ENCODE measurements at places on chromosomes 12 and 14.

DNA sequence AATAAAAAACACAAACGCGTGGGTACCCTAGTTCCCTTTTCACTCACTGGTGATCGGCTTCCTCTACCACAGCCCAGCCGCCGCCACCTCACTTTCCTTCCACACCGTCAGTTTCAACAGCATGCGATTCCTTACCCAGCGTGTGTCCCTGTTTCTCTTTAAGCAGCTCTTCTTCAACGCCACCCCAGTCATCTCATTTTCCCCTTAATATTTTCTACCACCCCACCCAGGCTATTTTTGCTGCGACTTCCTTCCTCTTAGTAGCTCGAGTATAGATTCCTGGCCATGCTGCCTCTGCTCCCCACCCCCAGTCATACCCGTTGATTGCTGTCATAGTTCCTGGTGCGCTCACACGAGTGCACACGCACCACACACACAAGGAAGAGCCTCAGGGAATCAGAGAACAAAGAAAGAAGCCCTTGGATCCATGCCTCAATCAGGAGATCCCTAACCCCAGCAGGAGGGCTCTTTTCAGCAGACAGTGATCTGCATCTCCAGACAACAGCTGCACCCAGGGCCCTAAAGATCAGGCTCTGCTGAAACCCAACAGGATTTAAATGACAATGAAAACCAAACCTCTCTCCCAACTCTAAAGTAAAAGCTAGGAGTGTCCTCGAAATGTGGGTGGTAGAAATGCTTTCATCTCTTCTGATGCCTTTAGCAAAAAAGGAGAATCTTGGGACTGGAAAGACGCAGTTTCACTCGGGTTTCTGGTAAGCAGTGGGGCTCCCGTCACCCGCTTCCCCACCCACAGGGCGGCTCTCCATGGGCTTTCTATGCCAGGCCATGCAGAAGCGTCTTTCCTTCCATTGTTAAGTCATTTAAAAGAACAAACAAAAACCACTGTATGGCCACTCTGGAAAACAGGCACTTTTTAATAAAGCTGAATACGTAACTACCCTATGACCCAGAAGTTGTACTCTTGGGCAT lies 23.8 kb downstream of the VPS37B start:
- no peak for DNase-seq

- DNase-seq, result no peak
Observed at GRCh38 chr12:2578211-2578610, 216.6 kb upstream of the FKBP4 start.

DNA sequence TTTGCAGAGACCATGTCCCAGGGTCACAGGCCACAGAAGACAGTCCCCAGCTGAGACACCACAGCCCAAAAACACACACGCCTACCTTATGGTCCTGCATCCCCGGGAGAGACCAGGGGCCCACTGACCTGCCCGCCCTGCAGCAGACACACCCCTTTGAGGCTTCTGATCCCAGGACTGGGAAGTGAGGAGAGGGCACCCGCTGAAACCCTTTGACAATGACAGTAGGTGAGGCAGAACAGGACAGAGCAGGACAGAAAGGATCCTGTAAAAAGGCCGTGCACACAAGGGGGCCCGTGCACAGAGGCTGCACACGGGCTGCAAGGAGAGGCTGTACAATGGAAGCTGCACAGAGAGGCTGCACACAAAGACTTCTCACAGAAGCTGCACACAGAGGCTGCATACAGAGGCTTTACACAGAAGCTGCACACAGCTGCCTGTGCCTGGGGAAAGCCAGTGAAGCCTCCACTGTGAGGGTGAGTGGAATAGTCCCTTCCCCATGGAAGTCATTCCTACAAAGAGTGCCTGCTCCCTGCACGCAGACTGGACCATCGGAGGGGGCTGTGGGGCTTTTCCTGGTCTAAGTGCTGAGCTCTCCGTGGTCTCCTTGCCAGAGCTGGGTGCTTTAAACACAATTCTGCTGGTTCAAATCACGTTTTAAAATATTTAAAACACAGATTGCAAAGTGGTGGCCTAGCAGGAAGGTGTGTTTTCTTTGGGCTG lies 16.6 kb upstream of the SFSWAP start:
- DNase-seq, result no peak

DNA sequence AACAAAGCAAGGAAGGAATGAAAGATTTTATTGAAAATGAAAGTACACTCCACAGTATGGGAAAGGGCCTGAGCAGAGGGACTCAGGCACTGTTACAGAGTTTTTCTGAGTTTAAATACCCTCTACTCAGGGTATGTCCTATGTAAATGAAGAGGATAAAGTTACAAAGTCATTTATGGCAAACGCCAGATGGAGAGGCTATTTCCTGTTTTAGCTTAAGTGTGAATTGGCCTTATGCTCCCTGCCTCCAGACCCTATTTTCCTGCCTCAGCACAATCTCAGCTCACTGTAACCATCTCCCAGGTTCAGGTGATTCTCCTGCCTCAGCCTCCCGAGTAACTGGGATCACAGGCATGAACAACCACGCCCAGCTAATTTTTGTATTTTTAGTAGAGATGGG lies 6.8 kb upstream of the PHC1 start:
- no peak for DNase-seq

- no peak for DNase-seq
Observed at GRCh38 chr12:88725592-88726143, 145.4 kb upstream of the KITLG start.

GRCh38 chr12:132576701-132577100 lies 33.7 kb downstream of the LRCOL1 start:
- no peak for DNase-seq

DNA sequence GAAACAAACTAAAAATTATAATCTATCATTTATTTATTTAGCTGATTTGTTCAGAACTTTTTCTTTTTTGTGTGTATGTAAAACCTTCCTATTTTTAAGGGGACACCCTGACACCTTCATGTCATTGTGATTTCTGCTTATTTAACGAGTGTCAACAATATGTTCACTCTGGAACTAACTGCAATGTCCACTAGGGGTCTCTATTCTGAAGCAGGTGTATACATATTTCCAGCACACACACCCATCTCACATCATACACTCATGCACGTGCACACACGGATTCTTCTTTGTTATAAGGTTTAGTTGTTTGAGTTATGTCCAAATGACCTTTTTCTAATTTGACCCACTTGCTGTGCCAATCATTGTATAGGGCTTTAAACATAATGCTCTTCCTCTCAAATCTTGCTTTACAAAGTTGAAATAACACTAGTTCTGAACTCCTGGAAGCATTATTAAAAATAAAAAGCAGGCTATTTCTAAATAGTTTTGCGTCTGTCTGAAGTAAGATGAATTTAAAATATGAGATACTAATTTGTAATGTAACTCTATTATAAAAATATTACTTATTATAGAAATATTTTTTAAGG lies 15.5 kb downstream of the E2F7 start:
- peak; percentile 69 for DNase-seq

DNA sequence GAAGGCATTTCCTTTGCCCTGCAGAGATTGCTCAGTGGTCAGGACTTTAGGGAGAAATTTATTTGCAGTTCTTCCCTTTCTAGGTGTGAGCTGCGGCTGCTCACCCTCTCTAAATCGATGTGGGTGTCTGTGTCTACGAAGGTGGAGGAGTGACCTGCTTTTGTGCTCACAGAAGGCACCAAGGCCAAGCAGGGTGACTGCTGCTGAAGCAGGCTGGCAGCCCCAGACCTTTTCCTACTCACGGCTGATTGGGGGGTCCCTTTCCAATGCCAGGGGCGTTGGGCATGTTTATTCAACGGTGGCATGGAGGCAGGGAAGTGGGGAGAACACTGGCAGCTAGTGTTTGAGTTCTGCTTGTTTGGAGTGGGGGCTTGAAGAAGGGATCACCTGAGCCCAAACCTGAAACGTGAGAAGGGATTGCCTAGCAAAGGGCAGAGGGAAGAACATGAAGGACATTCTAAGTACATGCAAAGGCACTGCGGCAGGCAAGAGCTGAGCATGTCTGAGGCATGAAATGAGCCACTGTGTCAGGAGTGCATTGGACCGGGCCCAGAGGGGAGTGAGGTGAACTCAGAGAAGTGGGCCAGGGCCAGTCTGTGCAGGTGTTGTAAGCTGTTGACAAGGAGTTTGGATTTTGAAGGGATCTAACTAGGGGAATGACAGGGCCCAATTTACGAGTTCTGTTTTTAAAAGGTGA lies 56.3 kb downstream of the CACNA1C start:
- no peak for DNase-seq

GRCh38 chr14:83294941-83295340 lies 1761.3 kb upstream of the SEL1L start:
- no peak for DNase-seq

DNA sequence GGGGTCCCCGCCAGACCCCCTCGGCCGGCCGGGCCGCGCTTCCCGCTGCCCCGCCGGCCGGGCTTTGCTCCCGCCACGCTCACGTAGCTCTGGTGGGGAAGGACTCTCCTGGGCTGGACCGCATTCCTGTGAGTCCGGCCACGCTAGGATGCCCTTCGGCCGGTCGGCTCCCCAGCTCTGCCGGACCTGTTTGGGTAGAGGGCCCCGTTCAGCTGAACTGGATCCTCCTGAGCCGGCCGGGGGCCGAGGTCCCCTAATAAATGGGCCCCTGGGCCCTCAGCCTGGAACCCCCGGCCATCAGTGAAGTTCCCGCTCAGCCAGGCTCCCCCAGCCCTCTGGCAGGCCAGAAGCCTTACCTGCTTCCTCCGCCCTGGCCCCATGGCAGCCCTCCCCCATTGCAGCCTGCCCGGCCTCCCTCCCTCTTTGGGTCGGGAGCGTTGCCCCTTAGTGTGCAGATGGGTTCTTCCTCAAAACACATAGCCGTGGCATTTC lies 593 bp downstream of the UNC119B start:
- DNase-seq, result no peak

- DNase-seq, result no peak
Observed at GRCh38 chr12:2509137-2509536, 285.6 kb upstream of the FKBP4 start.

GRCh38 chr12:89156862-89157262 lies 195.4 kb downstream of the DUSP6 start:
- no peak for DNase-seq

- peak; percentile 50 for DNase-seq
Observed at GRCh38 chr14:68085742-68086141, 266.2 kb downstream of the RAD51B start.

- DNase-seq, result peak; percentile 9
Observed at GRCh38 chr12:110937104-110937641, 16.8 kb upstream of the MYL2 start.

GRCh38 chr12:85626784-85627171 lies 209.4 kb downstream of the RASSF9 start:
- DNase-seq, result no peak

DNA sequence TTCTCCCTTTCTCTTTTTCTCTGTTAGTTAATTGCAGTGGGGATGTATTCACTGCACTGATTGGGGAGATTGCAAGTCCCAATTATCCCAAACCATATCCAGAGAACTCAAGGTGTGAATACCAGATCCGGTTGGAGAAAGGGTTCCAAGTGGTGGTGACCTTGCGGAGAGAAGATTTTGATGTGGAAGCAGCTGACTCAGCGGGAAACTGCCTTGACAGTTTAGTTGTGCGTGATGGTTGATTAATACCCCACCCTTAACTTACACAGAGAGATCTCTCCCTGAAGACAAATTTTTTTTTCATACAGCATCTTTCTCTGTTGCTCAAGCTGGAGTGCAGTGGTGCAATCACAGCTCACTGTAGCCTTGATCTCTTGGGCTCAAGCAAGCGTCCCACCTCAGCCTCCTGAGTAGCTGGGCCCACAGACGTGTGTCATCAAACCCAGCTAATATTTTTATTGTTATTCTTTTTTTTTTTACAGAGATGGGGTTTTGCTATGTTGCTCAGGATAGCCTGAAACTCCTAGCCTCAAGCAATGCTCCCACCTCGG lies 4.6 kb downstream of the C1S start:
- DNase-seq, result no peak

GRCh38 chr12:32535288-32535999 lies 136.1 kb downstream of the FGD4 start:
- DNase-seq, result peak; percentile 33

GRCh38 chr12:113907446-113908180 lies 58.5 kb downstream of the RBM19 start:
- no peak for DNase-seq

- no peak for DNase-seq
Observed at GRCh38 chr12:103913100-103913499, 17.1 kb upstream of the HSP90B1 start.

DNA sequence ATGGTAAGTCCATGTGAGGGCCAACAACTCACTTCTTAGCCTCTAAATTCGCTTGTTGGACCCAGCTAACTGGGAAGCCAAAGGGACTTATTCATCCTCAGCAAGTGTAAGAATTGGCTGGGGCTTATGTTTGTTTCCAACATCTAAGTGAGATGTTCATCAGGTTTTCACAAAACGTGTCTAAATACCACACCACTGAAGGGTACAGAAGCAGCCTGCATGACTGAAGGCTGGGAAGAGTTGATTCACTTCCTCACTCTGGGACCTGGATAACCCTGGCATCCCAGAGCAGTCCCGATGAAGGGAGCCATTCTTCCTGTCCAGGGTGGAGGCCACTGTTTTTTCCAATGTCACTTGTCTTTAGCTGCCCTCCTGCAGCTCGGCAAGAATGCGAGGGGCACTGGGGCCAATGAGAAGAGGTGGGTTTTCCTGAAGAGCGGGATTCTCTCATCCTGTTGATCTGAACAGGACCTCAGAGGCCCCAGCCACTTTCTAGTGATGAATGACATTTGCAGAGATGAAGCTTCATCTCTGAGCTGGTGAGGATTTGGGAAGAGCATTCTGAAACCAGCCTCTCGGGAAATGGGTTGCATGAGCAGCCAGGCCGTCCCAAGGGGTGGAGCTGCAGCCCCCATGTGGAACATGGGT lies 12.2 kb upstream of the COL2A1 start:
- no peak for DNase-seq

- no peak for DNase-seq
Observed at GRCh38 chr14:34020014-34020413, 69.1 kb upstream of the EGLN3 start.

GRCh38 chr12:12975322-12976077 lies 23.5 kb upstream of the GPRC5D start:
- peak; percentile 41 for DNase-seq

- DNase-seq, result peak; percentile 28
Observed at GRCh38 chr14:54299410-54300363, 97.1 kb upstream of the CDKN3 start.

GRCh38 chr12:57730336-57731067 lies 8.0 kb downstream of the AGAP2 start:
- no peak for DNase-seq

DNA sequence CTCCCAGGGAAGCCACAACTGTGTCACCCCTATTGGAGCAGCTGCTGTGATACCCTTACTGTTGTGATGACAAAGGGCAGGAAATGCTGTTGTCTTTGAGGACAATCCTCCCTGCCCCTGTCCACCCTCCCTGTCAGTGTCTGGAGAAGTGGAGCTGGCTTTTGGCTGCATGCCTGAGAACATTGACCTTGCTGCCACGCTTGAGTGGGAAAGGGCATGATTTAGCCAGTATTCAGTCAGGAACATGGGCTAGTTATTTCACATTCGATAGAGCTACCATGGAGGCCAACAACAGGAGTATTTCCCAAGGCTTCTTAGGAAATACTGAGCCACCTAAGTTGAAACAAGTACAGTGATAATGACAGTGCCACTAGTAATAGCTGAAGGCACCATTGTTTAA lies 59.4 kb downstream of the MYRFL start:
- no peak for DNase-seq

All from HepG2 (cell line).